Suppressor macrophage (primary cell): ENCODE measurements at places on chromosomes 4 and X.

DNA sequence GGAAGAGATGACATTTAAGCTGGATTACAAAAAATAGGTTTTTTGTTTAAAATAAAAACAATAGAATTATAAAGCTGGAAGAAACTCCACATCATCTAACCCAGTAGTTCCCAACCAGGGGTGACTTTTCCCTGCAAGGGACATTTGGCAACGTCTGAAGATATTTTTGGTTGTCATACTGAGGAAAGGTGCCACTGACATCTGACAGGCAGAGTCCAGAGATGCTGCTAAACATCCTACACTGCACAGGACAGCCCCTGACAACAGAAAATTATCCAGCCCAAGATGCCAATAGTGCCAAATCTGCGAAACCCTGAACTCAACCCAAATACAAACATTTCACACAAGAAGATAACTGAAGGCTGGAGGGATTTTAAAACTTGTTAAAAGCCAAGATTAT is 18.5 kb downstream of the TAB3 start:
- DNase-seq, result no peak

GRCh38 chrX:29376584-29376983 is 789.3 kb downstream of the IL1RAPL1 start:
- no peak for DNase-seq

GRCh38 chrX:1781766-1782165 is 166.9 kb downstream of the ASMT start:
- DNase-seq, result no peak

GRCh38 chr4:83516042-83516772 is 19.7 kb upstream of the GPAT3 start:
- DNase-seq, result peak; percentile 77

- no peak for DNase-seq
Measured at GRCh38 chrX:79400623-79401022, 33.5 kb upstream of the ITM2A start.

DNA sequence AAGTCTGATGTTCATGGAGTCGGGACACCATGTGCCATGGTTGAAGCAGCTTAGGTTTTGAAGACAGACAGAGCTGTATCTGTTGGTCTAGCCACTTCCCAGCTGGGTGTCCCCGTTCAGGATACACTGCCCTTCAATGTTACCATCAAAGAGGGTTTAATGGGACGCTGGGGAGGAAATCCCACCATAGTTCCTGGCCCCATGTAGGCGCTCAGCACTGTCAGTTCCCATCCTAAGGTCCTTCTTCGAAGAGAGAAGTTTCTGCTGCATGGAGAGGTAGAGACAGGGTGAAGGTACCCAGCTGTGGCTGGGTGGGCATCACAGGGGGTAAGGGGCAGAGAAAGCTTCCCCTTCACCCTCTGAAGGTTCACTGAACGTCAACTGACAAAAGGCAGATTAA is 3.7 kb downstream of the MGST2 start:
- DNase-seq, result no peak

DNA sequence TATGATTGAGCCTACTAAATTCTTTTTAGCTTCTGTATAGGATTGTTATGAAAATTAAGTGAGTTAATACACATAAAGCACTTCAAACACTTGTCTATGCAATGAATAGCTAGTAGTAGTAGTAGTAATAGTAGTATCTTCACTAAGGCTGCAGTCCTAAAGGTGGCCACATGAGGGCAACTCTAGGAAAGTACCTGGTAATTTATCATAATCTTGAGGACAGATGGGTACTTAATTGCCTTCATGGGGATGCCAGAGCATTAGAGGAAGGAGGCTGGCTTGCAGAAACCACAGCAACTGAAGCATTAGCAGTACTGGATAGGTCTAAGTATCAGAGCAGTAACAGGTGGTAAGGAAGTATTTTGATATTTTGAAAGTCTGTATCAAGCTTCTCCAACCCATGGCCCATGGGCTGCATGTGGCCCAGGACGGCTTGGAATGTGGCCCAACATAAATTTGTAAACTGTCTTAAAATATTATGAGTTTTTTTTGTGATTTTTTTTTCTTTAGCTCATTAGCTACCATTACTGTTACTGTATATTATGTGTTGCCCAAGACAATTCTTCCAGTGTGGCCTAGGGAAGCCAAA is 17.3 kb downstream of the NIPAL1 start:
- peak; percentile 62 for DNase-seq

GRCh38 chr4:148073349-148073748 is 341.5 kb downstream of the ARHGAP10 start:
- DNase-seq, result no peak

DNA sequence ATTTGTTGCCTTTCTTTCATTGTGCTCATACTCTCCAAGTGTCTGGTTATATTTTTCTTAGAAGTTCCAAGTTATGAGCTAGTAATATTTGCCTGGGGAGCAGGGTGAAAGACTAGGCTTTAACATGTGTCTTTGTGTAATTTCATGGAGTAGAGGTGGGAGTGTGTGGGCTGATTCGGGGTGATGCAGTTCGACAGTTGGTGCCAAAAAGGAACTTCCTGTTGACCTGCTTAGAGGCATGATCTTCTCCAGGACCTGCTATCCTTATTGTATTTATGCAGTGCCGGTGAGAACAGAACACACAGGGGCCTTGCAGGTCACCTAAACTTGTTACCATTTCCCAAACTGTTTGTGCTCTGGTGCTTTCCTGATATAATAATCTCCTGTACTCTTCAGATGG is 21.2 kb downstream of the USP53 start:
- DNase-seq, result peak; percentile 43

DNA sequence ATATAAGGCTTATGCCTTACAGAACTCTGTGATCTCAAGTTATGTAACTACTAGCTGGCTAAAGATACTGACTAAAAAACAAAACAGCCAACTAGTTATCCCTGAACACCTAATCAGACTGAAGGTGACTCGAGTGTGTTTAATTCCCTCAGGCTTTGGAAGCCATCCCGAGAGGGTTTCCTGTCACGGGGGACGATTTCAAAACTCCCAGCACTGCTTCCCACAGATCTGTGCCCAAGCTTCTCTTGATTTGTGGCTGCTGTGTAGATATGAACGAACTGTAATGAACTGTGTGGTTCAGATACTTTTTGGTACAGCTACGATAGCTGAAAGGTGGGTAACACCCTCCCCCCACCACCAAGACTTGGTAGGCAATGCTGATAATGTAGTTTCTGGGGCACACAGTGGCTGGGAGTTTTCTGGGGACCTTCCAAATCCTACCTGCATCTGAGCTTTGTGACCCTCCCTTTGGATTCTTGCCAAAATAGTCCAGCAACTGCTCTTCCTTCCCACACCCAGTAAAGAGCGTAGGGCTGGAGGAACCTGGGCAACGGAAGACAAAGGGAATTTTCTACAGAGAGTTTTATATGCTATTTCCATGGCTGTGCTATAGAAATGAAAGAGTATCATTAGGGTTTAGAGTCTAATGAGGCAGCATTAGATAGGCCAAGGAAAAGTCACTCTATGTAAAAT is 148.8 kb downstream of the MGST2 start:
- DNase-seq, result peak; percentile 50

- DNase-seq, result no peak
Measured at GRCh38 chrX:53133400-53133799, 39.5 kb downstream of the KANTR start.

DNA sequence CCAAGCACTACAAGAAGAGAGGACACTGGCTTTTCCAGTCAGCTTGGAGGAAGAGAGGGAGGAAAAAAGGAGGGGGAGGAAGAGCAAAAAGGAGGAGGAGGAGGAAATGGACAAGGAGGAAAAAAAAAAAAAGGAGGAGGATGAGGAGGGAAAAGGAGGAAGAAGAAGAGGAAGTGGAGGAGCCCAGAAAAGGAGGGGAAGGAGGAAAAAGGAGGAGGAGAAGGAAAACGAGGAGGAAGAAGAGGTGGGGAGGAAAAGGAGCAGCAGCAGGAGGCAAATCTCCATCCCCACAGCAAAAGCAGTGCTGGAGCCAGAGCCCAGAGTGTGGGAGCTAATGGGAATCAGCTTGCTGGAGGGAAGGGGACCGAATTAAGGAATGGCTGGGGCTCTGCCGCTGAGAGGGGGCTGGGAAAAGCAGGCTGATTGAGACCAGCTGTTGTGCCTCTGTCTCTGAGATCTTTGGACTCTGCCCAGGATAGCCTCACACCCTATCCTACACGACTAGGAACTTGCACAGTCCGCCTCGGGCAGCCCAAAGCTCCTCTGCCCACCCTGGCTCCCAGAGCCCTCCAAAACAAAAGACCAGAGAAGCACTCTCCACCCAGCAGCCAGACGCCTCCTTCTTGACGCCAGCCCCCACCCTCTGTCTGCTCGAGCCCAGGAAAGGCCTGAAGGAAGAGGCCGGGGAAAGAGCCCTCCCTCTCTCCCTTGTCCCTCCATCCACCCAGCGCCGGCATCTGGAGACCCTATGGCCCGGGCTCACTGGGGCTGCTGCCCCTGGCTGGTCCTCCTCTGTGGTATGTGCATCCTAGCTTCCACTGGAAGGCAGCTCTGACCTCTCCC is at the start of gene XPNPEP2:
XPNPEP2 (plus strand) TSS at position 514 of the 843 bp plus-strand sequence; CDS start at position 749, 235 bp downstream.
- DNase-seq, result no peak

DNA sequence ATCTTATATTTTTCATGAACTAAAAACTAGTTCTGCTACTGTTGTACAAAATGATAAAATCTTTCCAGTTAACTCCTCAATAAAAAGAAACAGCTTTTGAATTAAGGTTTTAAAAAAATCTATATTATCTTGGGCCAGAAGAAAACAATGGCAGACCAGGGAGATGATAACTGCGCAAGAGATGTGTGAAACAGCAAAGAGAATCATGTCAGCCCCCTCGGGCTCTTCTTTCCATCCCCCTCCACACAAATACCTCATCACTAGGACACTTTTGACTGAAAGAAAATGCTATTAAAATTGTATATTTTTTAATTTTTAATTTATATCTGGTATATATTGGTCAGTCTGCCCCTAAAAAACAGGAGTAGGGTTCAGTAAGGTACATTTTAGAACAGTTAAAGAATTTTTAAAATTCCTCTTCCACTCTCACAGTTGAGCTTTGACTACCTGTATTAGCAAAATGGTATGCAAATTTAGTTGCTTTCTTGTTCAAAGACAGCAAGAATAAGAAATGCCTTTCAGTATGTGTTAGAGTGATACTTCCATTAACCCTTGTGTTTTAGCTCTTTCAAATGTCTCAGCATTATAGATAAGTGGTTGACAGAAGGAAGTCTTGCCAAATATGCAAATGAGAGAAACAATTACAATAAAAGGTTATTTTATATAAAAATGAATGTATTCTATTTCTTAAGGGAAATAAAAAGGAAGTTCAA is 36.4 kb upstream of the LCORL start:
- no peak for DNase-seq

- no peak for DNase-seq
Measured at GRCh38 chr4:41141900-41142299, 72.4 kb downstream of the APBB2 start.

DNA sequence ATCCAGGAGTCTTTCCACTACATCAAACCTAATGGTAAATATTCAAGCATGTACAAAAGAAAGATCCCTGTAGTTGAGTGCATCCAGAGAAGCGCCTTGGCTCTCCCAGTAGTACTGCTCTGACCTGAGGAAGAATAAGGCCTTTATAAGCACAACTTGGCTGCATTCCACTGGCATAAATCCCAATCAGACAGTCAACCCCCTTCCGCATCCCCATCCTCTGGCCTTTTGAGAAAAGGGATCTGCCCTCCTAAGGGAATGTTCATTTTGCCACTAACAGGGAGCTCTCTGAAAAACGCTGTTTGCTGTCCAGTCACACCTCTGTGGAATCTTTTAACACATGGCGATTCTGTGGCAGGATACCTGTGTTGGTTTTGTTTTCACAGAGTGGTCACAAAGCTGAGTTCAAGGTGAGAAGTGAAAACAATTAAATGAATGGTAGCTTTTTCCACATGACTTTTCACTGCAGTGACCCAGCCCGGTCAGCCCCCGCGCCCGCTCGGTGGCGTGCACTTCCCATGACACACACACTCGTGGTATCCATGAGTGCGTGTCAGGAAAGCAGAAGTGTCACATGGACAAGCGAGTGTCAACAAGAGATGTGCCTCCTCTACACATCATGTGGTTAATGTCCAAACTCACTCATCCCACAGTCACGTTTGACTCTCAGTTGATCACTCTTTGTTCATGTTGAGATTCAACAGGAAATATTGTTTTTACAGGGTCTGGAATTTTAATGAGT is 112.2 kb upstream of the ENPP6 start:
- peak; percentile 92 for DNase-seq
